ENCODE measurements at places on chromosomes 13 and 19.

GRCh38 chr19:7788178-7788932 is 25.3 kb downstream of the CLEC4M start:
- DNase-seq = no peak

DNA sequence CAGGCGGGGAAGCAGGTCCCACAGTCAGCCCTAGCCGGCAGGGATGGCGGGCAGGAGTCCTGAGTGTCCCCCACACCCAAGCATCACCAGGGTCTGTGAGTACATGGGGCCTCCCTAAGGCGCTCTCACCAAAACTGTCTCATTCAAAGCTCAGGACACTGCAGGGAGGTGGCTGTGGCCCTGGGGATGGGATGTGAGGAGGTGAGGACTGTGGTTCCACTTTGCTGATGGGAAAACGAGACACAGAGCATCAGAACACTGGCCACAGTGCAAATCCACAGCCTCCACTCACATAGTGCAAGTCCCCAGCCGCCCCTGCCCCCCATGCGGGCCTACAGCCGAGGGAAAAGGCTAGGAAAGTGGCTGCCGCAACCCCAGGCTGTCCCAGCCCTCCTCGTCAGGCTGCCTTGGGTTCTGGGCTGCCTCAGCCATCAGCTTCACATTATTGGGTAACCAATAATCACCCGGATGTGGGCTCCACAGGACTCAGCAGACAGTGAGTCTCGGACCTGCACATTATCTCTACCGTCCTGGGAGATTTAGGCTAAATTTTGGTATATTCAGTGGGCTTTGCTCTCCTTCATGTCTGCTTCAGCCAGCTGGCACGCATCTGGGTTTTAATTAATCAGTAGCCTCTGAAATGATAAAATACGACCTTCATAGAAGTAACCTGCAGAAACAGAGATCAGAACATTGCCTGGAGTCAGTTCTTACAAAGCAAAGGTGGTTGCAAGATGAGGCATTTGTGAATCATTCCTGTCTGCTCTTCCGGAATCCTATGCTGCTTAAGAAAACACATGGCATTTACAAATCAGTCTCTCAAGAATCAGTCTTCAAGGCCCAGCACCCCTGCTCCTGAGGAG is 77.0 kb downstream of the SOX1 start:
- no peak for DNase-seq

GRCh38 chr13:93279982-93280381 is 53.4 kb downstream of the GPC6 start:
- no peak for DNase-seq

- DNase-seq = no peak
Observed at GRCh38 chr13:19713186-19713965, 69.4 kb downstream of the PSPC1 start.

DNA sequence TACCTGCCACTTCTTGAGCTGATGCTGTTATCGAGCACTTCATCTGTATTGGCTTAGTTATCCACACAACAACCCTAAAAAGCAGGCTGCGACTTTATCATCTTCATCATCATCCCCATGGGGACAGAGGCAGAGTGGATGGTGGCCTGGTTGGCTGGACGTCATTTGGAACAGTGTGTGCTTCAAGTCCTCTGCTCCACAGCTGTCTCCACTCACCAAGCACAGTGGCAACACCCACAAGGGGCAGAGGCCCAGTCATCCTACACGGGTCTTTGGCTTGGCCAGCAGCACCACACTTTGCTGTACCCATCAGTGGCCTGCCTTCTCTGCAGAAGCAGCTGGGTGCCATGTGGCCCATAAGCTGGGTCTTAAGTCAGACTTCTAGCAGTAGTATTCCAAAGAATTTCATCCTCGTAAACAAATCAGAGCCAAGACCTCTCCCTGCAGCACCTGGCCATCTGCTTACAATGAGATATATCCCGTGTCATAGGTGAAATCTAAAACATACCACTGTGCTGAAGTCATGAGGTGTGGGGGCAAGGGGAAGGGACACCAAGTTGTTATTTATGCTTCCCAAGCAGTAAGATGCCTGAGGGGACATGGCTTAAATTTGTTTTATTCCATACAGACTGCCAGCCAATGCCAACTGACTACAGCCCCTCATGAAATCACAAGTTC is 47.9 kb upstream of the EPHX3 start:
- no peak for DNase-seq

- no peak for DNase-seq
Observed at GRCh38 chr13:28613562-28613961, 45.4 kb upstream of the POMP start.

- DNase-seq = no peak
Observed at GRCh38 chr19:17676295-17676694, 11.9 kb downstream of the UNC13A start.

DNA sequence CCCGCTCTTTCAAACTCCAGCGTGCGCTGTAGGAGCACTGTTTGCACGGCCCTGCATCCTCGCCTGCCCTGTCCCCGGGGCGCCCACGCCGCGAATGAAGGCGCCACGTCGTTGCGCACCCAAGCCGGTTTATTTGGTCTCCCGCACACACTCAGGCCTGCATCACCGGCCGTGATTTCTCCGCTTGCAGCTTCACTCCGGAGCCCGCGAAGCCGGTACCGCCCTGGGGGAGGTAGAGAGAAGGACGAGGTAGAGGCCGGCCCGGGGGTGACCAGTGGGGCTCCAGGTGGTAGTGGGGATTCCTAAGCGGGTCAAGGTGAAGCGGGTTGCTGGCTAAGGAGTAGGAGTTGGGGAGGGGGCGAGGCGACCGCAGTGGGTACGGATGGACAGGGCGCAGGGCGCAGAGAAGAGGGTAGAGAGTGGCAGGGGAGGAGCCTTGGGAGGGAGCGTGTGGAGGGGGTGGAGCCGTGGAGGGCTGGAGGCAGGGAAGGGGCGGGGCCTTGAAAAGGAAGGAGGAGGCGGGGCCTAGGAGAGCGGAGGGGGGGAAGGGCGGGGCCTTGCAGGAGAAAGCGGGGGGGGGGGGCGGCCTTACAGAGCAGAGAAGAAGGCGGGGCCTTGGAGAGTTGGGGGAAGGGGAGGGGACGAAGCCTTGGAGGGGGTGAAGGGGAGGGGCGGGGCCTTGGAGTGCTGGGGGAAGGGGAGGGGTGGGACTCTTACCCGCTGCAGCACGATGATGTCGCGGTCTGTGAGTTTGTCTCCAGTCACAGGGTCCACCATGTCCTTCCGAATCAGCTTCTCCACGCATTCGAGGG is 24.6 kb downstream of the NOSIP start:
- peak; percentile 85 for DNase-seq

DNA sequence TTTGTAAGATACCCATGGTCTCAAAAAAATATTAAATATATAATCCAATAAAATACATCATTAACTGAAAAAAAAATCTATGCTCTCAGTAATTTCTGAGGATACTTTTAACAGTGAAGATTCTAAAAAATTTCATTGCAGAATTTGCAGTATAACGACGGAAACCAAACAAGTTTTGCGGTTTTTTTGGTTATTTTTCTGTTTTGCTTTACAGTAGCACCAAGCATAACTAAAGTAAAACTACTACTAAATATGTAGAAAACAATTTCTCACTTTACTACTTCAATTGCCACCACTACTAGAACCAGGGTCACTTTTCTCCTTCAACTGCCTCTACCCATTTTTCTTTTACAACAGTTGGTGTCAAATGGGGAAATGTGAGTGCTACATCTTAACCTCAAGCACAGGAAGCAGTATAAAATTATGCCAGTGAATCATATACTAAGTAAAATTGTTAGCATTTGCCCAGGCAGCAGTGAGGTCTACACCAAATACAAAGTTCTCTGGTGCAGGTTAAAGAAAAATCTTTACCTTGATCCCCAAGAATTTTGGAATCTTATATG is 24.1 kb downstream of the MICU2 start:
- DNase-seq = peak; percentile 39

DNA sequence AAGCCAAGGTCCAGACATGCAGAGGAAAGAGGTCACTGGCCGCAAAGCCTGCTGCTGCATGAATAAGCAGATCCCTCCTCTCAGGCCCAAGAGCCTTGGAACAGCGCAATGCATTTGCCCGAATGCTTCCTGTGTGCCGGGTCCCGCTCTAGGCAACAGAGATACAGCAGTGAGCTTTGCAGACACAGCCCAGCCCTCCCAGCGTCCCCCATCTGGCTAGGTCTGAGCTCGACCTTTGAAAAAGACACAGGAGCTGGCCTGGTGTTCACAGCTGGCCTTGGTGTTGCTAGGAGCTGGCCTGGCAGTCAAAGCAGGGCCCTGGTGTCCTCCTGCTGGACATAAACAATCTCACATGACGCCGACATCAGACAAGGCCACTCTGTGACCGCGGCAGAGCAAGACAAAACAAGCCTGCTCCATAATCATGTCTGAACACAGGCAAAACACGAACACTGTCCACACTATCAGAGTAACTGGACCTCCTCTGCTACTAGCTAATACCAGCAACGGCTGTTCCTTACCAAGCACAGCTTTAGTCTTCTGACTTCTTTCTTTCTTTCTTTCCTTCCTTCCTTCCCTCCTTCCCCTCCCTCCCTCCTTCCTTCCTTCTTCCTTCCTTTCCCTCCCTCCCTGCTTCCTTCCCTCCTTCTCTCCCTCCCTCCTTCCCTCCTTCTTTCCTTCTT is 5.7 kb upstream of the PEX11G start:
- DNase-seq = no peak

DNA sequence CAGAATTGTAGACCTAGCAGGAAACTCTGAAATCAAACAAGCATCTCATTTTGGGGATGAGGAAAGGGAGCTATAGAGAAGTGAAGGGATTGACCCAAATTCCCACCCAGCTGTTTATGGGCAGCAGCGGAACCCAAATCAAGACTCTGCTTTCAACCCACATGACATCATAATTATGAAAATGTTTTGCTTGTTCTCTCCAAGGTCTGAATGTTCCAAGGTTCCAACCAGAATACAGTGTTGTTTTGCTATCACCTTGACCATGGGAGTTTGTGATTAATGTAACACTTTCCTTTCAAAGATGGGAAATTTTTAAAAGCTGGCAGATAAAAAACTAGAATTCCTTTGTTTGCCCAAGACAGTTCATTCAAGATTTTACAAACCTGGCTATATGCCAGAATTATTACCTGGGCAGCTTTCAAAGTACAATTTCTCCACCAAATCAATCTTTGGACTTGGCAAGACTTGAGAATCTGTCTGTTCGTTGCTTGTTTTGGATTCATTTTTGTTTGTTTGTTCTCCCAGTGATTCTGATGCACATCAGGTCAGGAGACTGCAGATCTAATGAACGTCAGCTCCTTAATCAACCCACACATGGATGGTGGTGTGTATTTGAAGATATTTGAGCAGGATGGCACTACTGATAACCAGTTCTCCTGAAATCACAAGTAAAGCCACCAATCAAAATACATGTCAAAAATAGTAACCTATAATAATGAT is 322.7 kb downstream of the FOXO1 start:
- DNase-seq = no peak

DNA sequence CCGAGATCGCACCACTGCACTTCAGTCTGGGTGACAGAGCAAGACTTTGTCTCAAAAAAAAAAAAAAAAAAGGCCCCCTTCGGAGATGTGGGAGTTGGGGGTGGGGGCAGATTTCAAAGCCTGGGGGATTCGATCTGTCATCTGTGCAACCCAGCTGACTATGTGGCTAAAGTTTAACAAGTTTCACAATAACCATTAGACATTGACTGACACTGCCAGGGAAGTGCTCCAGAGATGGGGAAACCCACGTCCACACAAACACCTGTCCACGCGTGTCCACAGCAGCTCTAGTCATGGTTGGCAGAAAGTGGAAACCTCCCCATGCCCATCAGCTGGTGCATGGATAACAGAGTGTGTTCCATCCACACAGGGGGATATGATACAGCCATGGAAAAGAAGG is 37.6 kb upstream of the HOMER3 start:
- DNase-seq = no peak

- no peak for DNase-seq
Observed at GRCh38 chr19:55530996-55531395, 5.9 kb downstream of the SBK2 start.

Measured in CD4-positive, alpha-beta T cell treated with Interleukin-12 subunit alpha and Interleukin-12 subunit beta, for 1 hour (primary cell).